Right ventricle myocardium superior (tissue), 1 donor: ENCODE measurements at places on chromosomes 6 and 20.

- DNase-seq, result no peak
Measured at GRCh38 chr6:159103396-159104162, 58.8 kb upstream of the TAGAP start.

DNA sequence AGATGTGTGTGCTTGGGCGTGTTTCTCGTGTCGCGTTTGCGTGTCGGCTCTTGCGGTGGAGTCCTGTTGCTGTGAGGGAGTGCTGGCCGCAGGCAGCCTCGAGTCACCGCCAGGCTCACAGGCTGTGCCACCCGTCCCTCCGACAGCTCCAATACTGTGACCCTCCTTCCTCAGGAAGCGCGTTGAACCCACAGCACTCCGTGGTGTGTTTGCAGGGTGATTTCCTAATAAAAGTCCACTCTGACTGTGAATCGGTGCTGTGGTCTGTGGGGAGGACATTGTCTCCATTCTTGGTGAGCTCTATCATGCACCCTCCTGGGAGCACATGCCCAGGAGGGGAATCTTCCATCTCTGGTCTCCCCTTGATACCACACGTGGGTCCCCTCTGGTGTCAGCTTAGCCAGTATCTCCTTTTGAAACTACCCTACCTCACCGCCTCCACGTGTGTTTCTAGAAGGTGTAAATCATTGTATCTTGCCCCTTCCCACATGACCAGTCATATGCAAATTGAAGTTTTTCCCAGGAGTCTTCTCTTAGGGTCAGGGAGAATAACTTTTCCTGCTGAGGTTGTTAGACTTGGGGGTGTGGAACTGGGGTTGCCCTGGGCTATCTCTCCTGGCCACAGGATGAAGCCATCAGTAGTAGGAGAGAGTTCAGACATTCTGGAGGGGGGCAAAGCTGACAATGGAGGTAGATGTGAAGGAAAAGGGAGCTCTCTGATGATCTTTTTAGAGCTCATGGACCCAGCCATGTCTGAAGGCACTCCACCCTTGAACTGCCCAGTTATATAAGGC is 13.3 kb upstream of the PCMTD2 start:
- DNase-seq, result peak; percentile 9

DNA sequence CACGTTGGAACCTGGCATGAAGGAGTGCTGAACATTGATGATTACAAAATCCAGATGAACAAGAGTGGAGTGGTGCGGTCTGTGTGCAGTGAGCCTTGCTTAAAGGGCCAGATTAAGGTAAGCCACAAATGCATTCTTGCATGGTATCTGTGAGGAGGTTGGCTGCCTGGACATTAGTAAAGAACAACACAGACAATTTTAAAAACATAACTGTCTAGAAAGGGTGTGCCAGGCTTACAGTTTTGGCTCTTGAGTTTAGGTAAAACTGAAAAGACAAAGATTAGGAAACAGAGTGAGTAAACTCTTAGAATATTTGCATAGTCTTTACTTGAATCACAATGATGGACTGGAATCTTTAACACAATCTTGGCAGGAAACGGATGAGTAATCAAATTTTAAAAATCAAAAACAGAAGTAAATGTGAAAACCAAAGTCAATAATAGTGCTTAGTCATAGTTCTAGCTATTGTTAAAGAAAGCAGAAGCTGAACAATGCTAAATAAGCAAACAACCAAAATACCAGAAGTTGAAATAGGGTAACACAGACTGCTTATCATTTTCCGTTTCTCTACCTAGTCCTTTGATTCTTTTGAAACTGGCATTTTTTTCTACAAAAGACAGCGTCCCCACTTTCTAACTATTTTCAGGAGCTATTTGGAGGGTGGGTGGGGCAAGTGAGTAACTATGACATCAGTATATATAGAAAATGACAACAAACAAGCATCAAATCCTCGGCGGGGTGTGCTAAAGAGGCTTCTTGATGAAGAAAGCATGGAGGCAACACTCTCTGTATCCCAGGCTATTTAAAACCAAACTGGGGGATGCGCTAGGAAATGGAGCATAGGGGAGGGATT is 185.8 kb upstream of the RAB32 start:
- no peak for DNase-seq

DNA sequence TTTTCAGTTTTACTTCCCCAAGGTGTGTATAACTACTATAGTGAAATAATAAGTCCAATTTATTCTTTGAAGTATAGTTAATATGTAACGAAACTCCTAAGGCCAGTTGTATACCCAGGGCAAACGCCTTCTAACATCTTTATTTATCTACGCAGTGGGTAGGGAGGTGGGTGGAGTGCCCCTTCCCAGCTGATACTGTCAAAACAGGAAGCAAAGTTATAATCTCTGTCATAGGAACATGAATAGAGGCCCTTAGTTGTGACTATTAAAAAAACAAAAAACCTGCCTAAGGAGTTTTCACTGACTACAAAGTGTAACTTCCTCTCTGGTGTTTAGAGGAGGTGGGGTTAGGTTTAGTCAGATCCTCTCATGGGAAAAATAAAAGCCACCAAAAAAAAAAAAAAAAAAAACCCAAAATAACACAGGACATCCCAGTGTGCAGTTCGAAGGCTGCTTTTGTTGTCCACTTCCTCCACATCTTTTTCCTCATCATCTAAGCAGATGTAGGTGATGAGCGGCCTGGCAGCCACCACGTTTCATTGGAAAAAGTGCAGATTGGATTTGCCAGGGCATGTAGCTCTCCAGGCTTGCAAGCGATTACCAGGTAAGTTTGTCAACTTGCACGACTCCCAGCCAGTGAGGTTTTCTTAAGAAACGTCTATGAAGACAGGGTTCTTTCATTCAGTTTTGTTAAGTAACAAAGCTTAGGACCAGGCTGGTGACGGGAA is 58.7 kb downstream of the UTRN start:
- no peak for DNase-seq

- DNase-seq, result peak; percentile 69
Measured at GRCh38 chr6:163438940-163439335, 24.4 kb downstream of the QKI start.

DNA sequence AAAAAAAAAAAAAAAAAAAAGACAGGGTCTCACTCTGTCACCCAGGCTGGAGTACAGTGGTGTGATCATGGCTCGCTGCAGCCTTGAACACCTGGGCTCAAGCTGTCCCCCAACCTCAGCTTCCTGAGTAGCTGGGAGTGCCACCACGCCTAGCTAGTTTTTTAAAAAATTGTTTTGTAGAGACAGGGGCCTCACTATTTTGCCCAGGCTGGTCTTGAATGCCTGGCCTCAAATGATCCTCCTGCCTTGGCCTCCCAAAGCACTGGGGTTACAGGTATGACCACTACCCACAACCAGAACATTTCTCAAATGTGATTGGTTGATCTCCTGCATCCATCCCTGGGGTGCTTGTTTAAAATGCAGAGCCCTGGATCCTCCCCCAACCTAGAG is 5.6 kb upstream of the RBCK1 start:
- no peak for DNase-seq

DNA sequence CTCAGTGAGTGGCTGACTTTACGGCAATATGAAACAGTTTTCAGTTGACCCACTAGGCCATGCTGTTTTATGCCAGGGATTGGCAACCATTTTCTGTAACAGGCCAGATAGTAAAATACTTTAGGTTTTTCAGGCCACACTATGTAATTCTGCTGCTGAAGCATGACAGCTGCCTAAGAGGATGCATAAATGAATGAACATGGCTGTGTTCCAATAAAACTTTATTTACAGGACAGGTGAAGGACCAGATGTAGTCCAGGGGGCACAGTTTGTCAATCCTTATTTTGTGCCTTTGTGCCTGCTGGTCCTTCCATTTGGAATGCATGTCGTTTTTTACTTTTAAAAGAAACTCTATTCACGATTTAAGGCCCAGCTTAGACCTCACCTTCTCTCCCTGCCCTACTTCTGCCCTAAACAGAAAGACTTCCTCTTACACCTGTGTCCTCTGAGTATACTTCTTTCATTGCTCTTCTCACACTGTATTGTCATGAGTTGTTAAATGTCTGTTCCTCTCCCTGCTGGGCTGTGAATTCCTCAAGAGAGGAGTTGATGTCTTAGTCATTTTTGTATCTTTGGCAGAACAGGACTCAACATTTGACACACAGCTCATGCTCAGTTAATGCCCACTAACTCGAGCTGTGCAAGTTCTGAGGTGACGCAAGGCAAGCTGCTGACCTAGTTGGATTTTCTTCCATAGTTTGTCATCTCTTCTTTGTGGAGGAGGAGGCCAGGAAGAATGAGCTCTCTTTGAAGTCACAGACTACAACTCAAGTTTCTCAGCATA is 90.1 kb upstream of the MAP7 start:
- DNase-seq, result no peak

DNA sequence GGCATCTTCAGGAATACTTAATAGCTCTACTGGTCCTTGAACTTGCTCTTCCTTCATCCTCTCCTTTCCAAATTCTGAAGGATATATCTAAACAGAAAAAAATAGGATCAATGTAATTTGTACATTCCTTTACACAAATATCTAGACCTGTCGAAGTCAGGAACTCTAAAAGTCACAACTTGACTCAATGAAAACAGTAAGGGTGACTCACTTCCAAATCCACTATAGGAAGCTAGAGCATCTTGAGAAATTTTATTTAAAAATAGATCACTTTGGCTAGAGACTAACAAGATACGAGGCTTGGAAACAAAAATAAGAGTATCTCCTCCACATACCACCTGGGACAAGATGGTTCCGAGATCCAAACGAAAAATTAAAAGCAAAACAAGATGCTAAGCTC is 12.2 kb downstream of the ESF1 start:
- no peak for DNase-seq

- no peak for DNase-seq
Measured at GRCh38 chr6:32803416-32803815, 13.4 kb downstream of the HLA-DOB start.
